ENCODE measurements at places on chromosomes 1 and 21. TPM values are rescaled to one million over a fixed set of nuclear protein-coding genes. Genes with fewer than 3 reads are reported as not detected.

GRCh38 chr1:17045634-17046333 is 8.0 kb downstream of the SDHB start:
- no peak for DNase-seq

GRCh38 chr1:170562646-170563338 is 30.8 kb downstream of the GORAB start:
- DNase-seq: peak; percentile 50

GRCh38 chr21:44063151-44063912 is 43.9 kb upstream of the PWP2 start:
- DNase-seq: no peak

DNA sequence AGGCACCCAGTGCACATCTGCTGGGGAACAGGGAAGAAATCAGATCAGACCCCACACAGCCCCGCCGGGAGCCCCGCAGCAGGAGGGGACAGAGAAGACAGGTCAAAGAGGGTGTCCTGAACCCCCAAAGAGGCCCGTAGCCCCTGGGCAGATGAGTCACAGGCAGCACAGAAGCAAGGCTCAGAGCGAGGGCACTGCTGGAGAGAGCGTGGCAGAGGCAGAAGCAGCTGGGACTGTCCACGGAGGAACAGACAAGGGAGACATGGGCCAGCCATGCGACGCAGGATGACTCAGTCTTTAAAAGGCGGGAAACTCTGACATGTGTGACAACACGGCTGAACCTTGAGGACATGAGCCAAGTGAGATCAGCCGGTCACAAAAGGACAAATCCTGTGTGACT is 14.5 kb upstream of the PRDM16 start:
- DNase-seq: no peak

DNA sequence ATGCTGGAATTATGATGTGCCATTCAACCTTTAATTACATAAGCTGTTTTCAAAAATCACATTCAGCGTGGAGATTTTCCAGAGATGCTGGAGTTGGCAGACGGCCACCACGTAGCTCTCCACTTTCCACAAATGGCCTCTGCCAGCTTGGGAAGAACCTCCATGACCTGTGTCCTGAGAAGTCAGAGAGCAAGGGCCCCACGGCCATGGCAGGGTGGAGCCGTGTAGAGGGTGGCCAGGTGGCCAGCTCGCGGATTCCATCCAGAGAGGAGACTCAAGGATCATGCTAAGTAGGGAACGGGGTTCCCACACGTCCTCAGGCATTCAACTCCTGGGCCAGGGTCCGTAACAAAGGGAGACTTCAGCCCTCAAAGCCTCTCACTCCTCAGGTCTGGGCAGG is 1.3 kb upstream of the GALE start:
- no peak for DNase-seq

- DNase-seq: no peak
Observed at GRCh38 chr1:168520832-168521231, 23.0 kb downstream of the XCL2 start.

GRCh38 chr21:37060296-37060695 is 12.6 kb downstream of the PIGP start:
- DNase-seq: peak; percentile 43

GRCh38 chr1:183567584-183567983 is 22.7 kb downstream of the NCF2 start:
- DNase-seq: peak; percentile 45

DNA sequence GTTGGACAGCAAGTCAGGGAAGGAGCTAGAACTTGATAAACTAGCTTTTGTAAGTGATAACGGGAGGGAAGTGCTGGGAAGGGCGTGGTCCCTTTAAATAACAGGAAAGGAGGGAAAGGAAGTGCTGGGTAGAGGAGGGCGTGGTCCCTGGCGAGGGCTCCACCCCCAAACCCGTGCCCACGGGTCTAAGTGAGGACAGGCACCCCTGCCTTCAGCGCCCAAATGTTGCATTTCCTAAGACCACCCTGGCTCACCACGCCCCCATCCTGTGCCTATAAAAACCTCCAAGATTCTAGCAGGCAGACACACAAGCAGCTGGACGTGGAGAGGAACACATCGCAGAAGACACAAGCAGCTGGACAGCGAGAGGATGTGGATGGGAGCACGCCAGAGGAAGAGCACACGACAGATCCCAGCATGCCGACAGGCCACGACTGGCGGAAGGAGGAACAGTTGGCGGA is 58.5 kb downstream of the PALMD start:
- DNase-seq: no peak

DNA sequence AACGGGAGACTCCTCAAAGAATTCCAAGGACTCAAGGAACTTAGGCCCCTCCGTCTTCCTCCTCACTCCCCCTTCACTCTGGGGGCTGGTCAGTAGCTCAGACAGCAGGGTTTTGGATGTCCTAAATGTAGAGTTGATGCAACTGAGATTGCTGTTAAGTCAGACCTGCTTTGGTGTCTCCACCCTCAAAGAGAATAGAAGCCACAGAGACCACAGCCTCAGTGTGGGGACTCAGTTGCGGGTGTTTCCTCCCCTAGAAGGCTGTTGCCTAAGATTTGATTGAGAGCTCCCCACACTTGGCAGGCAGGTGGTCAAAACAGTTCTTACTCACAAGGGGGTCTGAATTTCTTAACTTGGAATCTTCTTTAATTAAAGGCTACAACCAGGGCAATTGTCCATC is 7.6 kb downstream of the MAN1C1 start:
- peak; percentile 55 for DNase-seq

Gene CD84
- 20.2 TPM for total RNA-seq

- no peak for DNase-seq
Observed at GRCh38 chr1:180456191-180456590, 46.2 kb downstream of the ACBD6 start.

Gene ZYG11A
- 0.27 TPM for total RNA-seq

DNA sequence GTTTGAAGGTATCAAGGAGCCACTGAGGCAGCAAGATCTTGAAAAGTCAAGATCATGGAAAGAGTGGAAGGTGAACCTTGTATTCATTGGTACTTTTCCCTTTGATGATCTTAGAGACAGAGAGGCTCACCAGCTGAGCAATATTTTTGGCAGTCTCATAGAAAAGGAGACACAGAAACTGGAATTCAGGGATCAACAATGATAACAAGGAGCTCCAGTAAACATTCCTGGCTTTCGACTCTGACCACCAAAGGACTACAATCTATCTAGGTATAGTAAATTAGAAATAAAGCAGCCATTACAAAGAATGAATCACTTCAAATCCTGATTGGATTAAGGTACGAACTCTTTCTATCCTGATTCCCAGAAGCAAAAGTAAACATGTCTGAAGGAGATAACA is 615.4 kb downstream of the KIF26B start:
- no peak for DNase-seq

DNA sequence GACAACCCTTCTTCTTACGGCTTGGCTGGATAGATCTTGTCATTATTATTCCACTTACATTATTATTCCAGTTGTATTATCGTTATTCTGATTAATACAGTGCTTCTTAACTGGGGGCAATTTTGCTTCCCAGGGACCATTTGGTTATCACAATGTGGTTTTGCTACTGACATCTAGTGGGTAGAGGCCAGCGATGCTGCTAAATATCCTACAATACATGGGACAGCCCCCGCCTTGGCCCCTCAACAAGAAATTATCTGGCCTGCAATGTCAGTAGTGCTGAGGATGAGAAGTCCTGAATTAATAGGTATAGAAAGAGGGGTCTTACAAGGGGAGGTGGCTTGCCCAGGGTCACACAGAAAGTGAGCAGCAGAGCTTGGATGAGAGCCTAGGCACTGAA is 105.6 kb downstream of the PTPRU start:
- no peak for DNase-seq

GRCh38 chr1:109667452-109668122 is at the start of gene GSTM2:
Gene GSTM2, plus strand, starts transcription at chr1:109668057. Its CDS starts 59 bp downstream, at chr1:109668116.
- peak; percentile 89 for DNase-seq

DNA sequence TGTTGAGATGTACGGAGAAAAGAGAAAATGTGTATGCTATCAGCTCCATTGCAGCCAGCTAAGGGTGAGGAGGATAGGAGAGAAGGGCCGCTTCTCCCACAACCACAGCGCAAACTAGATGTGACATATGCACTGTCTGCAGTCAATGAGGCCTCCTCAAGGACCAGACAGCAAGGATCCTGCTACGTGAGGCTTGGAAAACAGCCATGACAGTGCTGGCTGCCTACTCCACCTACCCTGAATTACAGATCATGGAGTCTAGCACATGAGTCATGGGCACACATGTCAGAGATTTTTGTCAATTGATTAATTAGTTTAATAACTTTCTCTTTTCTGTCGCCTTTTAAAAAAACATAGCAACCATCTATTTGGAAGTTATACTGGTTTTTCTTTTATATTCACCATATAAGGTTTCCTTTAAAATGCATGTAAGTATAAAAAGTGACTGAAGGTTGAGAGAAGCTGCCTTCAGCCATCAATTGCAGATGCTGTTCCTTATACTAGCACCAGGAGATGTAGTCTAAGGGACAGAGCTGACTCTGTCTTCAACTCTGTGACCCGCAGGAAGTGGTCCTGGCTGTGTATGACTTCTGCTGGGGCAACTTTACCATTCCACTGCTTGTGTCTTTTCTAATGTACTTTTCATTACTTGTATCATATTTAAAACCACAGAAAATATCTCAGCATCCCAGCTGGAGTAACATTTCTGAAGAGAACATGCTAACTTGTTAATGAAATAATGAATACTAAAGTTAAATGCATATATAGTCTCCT is 3.1 kb downstream of the VPS26C start:
- no peak for DNase-seq

DNA sequence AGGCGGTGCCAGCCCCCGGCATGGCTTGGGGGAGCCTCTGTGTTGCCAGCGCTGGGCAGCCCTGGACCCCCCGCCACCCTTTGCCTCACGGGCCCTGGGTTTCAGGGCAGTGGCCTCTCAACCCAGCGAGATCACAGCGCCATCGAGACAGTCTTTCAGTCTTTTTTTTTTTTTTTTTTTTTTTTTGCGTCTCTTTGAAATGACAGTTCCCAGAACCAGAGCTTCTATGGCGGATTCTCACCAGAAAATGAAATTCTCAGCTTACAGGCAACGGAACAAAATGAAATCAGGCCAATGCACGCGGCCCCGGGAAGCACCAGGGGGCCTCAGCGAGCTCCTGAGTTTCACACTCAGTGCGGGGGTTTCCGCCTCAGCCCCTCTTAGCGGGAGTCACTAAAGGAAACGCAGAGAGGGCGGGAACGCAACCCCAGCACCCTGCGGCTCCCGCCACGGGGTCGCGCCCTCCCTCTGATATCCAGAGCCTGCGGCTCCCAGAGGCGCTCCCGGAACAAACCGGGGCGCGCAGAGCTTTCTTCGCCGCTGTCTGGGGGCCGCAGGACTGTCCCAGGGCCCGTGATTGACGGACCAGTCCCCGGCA is 8.0 kb upstream of the COL6A1 start:
- peak; percentile 87 for DNase-seq

DNA sequence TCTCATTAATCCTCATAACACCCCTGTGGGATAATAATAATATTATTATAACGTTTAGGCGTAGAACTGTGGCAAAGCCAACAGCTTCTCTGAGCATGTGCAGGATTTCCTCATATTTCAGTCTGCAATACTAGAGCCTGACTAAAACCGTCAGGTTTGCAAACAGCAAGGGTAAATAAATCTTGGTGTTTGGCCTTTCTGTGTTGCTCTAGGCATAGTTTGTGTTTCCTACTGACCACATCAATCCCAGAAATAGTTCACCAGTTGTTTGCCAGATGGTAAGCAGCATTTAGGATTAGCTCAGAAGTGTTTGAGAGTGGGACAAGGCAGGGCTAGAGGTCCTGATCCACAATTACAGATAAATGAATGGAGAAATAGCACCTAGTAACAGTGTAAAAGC is 2.8 kb upstream of the KCNA3 start:
- no peak for DNase-seq

Gene ATP13A2
- total RNA-seq: 41.8 TPM

- no peak for DNase-seq
Observed at GRCh38 chr1:182337736-182338571, 53.6 kb downstream of the GLUL start.

Gene KRTAP10-4
- total RNA-seq: not detected

DNA sequence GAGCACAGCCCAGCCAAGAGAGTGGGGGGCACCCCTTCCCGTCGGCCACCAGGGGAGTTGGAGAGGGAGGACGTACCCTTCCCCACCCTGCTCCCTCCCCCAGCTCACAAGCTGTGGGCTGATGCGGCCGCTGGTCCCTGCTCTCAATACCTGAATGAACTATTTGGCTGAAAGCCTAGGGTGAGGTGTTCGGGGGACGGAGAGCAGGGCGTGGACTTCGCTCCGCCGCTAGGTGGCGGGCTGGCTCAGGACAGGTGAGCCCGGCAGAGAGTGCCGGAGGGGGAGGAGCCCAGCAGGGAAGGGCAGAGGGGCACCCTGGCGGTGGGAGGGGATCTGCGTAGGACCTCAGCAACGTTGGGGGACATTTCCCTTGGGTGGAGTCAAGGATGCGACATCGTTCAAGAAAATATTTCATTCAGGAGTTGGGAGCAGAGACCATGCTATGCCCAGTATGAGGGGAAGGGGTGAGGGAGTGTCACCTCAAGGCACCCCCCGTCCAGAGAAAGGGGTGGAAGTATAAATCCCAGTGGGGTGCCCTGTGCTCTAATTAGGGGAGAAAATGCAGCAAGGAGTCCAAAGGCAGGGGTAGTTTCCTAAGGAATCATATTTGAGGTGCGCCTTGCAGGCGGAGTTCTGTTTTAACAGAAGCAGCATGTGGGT is 12.0 kb upstream of the RHBG start:
- DNase-seq: peak; percentile 70

Gene OSCP1
- 2.7 TPM for total RNA-seq

- no peak for DNase-seq
Observed at GRCh38 chr1:236287356-236287755, 5.6 kb upstream of the ERO1B start.

- no peak for DNase-seq
Observed at GRCh38 chr1:53459321-53460175, at the start of gene DMRTB1. Gene DMRTB1, plus strand, starts transcription at chr1:53459399. Its CDS starts 55 bp downstream, at chr1:53459454.

DNA sequence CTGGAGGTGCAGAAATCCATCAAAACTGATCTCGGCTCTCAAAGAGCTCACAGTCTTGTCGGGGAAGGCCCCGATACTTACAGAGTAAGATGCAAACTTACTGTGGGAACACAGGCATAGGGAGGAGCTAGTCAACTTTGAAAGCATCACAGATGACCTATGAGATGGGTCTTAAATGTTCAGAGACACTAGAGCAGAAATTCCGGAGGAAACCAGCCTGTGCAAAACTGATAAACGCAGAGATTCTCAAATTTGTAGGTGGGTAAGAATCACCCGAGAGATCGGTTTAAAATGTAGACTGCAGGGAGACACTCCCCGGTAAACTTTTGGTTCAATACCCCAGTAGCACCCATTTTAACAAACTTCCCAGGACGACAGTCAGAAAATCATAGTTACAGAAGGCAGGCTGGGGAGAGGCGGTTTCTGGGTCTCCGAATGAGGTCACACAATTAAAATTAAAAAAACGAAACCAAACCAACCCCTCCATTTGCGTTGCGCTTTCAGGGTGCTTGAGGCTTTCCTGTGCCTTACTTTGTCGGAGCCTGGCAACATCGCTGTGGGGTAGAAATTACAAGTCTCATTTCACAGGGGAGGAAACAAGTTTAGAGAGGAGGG is 755 bp upstream of the THRAP3 start:
- peak; percentile 63 for DNase-seq

Gene TCHH
- not detected for total RNA-seq

DNA sequence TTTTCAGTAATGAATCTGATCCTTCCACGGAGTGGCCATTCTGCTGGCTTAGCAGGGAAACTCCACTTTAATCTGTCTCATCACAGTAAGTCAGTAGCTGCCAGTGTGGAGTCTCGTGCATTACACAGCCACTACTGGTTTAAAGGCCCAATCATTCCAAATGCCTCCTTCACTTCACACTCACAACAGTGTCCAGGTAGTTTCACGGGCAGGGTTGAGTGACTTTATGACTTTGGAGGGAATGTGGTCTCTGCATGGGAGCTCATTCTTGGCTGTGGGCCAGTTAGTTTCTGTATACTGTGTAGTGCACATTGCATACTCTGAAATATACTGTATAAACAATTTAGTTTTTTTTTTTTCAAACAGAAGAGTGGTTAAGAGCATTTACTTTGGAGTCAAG is 34.6 kb upstream of the C1orf87 start:
- DNase-seq: no peak
